ENCODE measurements at places on chromosomes 13 and 19.

DNA sequence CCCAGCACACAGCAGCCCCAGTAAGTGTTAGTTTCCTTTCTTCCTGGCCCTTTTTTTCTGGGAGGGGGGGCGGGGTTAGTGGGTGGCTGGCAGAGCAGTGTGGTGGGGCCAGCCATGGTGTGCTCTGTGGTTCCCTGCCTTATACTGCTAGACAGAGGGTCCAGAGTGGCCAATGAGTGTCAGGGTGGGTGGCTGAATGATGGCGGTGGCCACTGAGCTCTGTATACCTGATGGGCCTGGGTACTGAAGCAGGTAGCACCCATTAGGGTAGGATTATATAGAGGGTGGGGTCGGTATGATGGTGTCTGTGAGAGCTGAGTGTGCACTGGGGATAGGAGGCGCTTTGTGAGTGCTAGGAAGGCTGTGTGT is 13.8 kb downstream of the CIC start:
- no peak for DNase-seq

- DNase-seq = no peak
Observed at GRCh38 chr13:41216160-41216559, 21.8 kb upstream of the KBTBD7 start.

GRCh38 chr19:10284065-10284959 is 2.4 kb upstream of the ICAM4 start:
- no peak for DNase-seq

DNA sequence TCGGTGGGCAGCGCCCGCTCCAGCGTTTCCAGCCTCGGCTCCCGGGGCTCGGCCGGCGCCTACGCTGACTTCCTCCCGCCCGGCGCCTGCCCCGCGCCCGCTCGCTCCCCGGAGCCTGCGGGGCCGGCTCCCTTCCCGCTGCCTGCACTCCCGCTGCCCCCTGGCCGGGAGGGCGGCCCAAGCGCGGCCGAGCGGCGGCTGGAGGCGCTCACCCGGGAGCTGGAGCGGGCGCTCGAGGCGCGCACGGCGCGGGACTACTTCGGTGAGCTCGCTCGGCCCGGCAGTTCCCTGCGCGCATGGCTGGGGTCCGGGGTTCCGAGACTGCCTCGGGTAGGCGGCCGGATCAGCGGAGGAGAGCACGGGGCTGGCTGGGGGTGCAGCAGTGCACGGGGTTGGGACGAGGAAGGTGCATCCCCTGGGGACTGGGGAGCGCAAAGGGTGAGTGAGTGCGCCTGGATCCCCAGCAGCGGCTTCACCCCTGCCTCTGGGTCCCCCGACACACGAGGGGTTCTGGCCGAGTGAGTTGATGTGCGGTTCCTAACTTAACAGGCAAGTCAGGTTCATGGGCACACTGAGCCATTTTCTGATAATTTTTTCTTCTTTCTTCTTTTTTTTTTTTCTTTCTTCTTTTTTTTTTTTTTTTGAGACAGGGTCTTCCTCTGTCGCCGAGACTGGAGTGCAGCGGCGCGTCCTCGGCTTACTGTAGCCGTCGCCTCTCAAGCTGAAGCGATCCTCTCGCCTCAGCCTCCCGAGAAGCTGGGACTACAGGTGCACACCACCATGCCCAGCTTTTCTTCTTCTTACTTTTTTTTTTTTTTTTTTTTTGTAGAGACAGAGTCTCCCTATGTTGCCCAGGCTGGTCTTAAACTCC is 1.1 kb downstream of the WTIP start:
- no peak for DNase-seq

GRCh38 chr13:42602906-42603305 is 29.0 kb downstream of the TNFSF11 start:
- no peak for DNase-seq

- peak; percentile 12 for DNase-seq
Observed at GRCh38 chr19:23283925-23284324, 33.7 kb upstream of the ZNF724 start.

- no peak for DNase-seq
Observed at GRCh38 chr13:83882606-83882959, 309 bp upstream of the SLITRK1 start.

DNA sequence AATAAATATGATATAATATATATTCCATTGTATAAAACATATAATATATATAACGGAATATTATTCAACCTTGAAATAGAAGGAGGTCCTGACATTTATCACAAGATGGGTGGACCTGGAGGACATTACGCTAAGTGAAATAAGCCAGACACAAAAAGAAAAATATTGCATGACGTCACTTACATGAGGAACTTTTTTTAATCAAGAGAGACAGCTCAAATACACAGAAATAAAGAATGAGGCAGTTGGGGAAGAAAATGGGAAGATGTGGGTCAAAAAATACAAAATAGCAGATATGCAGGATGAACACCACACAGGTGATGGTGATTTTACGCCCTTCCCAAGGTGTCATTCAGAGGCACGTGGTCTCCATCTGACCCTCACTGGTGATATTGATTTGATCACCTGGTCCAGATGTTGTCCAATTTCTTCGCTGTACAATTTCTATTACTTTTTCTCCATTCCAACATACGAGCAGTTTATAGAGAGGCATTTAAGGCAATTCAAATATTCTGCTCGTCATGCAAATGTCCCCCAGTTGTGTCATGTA is 513 bp upstream of the ZNF317 start:
- no peak for DNase-seq

DNA sequence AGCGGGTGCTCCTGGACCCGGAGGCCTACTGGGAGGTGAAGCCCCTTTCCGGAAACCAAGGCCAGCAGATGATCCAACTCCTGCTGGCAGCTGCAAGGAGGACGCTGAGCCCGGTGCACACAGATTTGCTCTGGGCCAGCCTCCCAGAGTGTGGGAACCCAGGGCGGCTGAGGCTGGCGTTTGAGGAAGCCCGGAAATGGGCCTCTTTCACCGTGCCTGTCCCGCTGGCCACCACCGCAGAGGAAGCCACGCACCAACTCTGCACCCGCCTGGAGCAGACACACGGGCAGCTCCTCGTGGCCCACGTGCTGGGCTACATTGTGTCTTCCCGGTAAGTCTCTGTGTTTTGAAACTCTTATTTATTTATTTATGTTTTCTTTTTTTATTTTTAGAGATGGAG is 30.4 kb downstream of the NWD1 start:
- DNase-seq = no peak

DNA sequence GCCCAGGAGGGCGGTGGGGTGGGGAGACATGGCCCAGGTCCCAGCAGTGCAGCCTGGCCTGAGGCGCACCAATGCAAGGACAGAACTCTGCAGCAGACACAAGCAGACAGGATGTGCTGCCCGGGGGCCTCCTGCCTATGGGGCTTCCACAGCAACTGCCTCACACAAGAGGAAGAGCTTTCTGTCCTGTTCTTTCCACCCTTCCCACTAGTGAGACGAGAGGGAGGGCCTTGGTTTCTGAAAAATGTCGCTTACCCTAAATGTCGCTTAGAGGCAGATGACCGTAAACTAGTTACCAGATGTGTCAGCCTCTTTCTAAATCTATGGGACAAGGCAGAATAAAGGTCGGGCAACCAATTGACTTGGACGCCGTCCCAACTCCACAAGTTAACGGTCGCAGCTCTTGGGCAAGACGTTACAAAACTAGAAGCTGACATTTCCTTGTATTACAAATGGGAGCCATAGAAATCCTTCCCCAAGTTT is at the start of gene LAIR1:
LAIR1 (minus strand) TSS at position 157 of the 483 bp plus-strand sequence; CDS start at position 30, 127 bp downstream.
- DNase-seq = no peak

DNA sequence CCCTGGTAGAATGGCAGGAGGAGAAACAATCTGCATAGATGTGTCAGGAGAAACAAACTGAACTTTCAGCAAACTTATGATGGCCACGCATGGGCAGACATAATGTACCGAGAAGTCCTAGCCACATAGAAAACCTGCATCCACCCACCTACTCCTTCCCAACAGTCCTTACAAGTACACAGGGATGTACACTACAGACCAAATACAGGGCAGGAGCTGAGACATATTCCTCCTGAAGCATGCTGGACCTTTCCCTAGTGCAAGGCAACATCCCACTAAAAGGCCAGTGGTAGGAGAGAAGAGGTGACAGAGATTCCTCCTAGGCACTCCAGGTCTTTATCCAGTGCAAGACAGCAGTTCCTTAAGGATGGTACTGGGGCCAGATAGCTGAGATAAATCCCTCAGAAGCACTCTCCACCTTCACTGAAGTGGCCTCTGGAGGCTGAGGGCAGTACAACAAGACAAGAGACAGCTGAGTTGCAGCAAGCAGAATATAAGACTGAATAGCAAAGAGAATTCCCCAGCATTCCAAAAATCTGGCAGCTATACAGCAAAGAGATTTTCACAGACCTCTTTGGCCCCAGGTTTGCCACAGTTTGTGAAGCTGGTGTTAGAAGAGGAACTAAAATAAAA is 18.3 kb downstream of the VWA8 start:
- no peak for DNase-seq

DNA sequence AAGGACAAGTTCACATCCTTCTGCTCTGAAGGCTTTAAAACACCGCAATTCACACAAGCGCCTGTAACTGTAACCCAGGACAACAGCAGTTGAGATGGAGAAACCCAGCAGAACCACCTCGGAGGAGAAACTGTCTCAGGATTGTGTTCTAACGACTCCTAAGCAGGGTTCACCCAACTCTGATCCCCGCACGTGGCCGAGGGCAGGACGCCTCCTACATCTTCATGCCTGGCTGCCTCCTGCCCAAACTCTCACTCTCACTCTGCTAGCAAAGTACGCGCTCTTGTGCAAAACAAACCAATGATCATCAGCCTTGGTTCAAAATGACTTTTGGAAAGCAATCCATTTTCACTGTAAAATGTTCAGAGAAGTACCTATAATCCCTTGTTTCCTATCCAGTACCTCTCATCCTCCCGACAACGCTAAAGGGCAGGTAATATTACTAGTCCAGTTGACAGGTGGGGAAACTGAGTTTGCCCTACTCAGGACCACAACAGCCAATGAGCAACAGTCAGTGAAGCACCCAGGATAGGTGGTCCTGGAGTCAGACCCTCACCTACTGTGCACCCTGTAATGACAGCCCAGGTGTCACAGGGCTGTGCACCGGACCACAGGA is 25.6 kb downstream of the EPS15L1 start:
- no peak for DNase-seq

DNA sequence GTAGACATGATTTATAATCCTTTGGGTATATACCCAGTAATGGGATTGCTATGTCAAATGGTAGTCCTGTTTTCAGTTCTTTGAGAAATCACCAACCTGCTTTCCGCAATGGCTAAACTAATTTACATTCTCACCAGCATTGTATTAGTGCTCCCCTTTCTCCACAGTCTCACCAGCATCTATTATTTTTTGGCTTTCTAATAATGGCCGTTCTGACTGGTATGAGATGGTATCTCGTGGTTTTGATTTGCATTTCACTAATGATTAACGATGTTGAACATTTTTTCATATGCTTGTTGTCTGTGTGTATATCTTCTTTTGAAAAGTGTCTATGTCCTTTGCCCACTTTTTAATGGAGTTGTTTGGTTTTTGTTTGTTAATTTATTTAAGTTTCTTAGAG is 165.1 kb downstream of the PDS5B start:
- no peak for DNase-seq

DNA sequence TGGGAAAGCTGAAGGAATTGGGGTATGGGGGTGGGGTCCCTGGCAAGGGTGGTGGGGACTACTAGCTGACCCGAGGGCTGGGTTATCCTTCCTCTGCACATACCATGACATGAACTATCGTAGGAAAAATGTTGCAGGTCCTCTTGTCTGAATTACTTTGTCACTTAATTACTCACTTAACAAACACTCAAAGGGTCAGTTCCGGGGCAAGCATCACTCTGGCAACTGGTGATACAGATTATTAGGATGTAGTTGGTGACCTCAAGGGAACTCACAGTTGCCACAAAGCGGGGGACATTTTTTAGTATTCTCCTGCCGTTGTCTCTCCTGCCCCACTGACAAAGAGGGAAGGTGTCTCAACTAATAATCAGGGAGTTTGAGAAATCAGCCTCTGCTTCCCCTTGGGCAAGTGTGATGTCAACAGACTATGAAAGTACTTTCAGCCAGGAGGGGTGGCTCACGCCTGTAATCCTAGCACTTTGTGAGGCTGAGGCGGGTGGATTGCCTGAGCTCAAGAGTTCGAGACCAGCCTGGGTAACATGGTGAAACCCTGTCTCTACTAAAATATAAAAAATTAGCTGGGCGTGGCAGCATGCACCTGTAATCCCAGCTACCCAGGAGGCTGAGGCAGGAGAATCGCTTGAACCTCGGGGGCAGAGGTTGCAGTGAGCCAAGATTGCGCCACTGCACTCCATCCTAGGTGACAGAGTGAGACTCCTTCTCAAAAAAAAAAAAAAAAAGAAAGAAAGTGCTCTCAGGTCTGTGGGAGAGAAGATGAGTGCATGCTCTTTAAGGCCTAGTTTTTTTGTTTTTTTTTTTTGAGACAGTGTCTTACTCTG is 10.3 kb downstream of the DNAJB1 start:
- no peak for DNase-seq

DNA sequence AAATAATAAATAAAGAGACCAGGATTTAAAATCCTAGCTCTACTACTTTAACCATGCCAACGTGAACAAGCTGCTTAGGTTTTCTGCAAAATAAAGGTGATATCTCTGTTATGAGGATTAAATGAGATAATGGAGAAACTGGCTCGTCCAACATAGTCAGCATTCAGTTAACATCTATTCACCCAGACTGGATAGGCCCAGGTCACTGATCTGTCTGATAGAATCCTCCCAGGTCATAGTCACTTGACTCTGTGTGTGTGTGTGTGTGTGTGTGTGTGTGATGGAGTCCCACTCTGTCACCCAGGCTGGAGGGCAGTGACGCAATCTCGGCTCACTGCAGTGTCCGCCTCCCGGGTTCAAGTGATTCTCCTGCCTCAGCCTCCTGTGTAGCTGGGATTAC is 12.9 kb upstream of the RAB8A start:
- DNase-seq = no peak

DNA sequence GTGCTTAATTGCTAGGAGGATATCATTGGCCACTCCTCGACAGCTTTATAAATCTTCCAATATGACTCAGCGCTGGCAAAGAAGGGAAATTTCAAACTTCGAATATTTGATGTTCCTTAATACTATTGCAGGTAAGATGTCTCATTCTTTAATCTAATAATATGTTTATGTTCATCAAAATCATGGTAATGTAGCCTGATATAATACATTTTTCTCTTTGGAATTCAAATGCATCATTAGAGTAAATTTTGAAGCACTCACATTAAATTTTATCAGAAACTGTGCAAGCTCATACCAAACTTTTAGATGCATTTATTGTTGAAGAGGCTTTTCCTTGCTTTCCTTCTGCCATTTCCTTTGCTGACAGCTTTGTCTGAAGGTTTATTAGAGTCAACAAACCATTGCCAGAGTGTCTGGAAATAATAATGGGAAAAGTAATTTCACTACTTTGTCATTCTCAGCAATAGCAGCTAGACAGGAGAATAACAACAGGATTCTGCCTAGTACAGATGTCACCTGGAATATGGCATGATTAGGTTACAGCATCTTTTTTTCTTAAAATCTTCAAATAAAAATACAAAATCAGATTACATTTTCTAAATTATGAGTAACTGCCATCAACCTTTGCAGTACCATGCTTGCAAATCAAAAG is 78.6 kb upstream of the MAB21L1 start:
- no peak for DNase-seq

GRCh38 chr13:109999659-110000533 is 213.5 kb upstream of the IRS2 start:
- no peak for DNase-seq
